Mucosa of descending colon (tissue), 3 donors: ENCODE measurements at places on chromosomes 1 and 21.
A peak's percentile ranks its signal among the peaks of the same experiment; 100 is the strongest.

GRCh38 chr1:81578867-81579266 is 221.9 kb upstream of the ADGRL2 start:
- DNase-seq = no peak

DNA sequence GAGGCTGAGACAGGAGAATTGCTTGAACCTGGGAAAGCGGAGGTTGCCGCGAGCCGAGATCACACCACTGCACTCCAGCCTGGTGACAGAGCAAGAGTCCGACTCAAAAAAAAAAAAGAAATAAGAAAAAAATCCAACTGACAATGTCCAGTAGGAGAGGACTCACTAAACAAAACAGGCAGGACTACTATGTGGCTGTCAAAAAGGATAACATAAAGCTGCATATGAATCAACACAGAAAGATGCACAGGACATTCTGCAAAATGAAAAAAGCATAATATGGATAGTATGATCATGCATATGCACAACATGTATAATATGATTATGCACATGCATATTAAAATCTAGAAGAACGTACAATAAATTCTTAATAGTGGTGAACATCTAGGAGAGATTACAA is 80.7 kb downstream of the JAK1 start:
- no peak for DNase-seq

DNA sequence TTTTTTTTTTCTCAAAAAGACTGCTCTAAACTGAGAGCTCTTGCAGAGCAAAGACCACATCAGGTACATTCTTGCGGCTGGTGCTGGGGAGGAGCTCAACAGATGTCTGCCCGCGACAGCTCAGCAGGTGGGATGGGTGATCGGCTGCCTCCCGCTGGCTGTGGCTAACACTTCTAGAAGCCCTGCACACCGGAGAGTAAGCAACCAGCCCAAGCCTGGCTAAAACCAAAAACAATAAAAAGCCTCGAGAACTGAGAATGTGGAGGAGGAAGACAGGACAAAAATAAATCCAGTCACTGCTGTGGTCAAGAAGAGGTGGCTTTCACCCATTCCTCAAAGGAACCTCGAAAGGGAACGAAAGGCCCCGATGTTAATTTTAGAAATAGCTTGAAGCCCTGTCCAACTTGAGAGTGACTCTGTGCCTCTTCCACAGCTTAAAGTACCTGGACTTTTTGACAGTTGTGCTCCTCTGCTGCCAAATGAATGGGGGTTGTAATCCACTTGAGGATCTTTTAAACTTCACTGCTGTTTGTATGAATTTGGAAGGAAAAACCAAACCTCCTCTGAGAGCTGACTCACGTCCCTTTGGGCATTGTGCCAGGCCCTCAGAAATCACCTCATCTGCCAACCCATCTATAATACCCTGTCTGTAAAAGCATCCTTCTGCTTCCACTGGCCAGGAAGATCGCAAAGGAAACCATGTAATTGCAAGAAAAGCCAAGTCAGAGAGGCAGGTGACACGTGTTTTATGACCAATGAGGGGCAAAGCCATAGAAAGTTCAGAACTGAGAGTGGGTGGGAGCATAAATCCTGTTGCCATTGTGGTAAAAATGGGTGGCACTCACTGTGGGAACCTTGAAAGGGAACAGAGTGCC is 78.6 kb downstream of the KCNN3 start:
- DNase-seq = peak; percentile 77

DNA sequence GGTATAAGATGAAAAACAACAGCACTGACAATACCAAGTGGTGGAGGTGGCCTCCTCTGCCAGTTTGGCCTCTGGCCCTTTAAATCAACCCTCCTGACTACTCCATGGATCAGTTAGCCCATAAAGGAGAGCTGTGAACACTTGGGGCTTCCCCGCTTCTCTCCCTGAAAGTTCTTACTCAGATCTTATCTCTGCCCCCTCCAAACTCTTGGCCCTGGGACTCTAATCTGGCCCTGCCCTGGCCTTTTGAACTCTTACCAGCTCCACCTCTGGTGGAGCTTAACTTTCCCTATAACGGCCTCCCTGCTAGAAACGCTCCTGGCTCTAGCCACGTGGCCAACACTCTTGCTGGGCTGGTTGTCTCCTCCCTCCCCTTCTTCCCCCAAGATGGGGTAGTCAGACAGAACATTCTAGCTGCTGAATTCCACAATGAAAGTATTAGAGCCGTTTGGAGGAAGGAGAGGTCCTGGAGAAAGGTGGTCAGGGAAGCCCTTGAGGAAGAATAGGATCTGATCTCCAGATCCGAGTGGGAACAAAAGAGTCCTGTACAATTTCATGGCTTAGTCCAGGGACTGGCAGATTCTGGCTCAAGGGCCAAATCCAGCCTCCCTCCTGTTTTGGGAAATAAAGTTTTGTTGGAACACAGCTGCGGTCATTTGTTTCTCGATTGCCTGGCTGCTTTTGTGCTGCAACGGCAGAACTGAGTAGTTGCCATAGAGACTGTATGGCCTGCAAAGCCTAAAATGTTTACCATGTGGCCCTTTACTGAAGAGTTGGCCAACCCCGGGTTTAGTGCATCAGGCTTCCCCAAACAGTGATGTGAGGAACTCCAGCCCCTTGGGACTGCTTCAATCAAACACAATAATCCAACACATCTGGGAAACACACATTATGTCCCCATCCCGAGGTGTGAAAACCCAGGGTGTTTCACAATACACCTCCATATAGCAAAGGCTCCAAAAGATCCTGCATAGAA is 9.5 kb upstream of the PIGR start:
- peak; percentile 74 for DNase-seq

DNA sequence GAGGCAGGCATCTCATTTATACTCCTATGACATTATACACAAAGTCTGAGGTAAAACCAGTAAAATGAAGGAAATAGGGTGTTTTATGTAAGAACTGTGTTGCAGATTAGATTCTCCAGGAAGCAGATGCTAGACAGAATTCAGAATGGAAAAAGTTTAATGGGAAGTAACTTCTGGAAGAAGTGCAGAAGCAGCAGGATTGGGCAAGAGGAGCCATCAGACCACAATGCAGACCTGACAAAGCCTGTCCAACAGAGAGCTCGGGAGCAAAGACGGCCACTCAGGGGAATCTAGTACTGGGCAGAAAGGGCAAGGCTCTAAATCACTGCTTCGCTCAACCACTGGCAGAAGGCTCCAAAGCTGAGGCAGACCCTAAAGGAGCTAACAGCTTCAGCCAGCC is 33.7 kb downstream of the FBXO42 start:
- no peak for DNase-seq

DNA sequence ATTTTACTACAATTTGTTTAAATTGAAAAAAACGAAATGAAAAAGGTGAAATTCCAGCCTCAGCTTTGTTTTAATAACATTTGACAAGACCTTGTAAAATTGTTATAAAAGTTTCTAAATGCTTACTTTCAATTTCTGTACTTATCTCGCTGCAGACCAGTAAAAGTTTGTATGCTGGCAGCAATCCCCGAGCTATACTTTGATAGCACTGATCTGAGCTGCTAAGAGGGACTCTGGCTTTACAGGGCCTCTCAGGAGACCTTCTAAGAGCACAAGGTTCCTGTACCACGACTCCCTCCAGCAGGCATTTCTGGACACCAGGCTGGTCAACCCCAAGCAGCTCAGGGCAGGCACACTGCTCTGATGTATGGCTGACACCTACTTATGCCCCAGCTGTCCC is 13.1 kb downstream of the STMN1 start:
- DNase-seq = no peak

DNA sequence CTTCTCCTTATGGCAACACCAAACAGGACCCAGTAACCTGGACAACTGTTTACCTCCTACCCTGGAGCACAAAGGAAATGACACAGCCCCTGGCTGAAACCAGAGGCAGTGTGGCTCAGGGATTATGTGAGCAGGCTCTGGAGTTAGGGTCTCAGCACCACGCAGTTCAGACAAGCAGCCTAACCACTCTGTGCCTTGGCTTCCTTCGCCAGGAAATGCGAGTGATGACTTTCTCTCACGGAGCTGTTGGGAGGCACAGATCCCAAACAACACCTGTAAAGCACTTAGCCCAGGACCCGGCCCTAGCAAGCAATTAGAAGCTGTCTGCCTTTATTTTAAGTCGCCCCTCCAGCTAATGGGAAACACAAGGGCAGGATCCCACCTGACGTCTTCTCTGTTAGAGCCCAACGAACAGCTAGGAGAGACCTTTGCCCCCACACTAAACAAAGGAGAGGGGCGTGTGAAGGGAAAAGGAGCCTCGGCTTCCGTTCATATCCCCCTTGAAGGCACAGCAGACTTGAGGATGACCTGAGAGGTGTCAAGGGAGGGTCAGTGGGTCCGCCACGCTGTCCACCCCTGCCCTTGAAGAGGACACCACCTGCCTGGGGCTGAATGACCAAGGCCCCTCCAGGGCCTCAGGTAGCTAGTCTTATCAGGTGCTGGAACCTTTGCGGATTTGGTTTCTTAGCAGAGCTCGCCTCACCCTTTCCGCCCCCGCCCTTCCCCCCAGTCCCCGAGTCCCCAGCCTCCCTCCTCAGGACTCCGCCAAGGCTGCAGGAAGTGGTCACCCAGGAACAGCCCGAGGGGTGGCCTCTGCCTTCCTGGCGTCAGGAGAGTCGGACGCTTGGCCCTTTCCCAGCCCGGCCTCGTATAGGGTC is 860 bp downstream of the TMEM63A start:
- peak; percentile 78 for DNase-seq

DNA sequence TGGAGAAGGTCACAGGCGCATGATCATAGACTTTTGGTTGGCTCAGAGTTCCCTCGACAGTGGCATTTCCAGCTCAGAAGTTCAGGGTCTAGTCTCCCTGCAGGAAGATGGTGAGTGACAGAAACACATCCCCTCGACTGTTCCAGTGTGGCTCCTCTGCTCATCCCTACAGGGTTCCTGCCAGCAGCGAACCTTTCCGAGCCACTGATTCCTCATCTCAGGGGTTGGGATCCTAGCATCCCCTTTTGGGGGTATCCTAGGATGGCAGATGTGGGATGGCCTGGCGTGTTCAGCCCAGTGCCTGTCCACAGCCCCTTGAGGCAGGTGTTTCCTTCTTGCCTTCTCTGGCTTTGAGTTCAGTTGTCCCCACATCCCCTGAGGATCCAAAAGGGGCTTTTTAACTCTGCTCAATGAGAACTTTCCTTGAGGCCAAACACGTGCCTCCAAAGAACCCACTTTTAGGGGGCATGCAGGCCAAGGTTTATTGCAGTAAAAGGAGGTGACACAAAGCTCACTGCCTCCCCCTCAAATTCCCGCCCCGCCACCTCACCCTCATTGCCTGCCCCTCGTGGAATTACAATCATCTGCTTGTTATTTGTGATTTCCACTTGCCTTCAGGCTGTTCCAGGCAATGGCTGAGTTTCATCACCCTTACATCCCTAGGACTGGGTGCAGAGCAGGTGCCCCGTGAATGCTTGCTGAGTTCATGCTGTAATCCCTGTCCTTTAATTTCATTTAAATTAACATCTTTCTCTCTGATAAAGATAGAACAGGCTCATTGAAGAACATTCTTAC is 440.7 kb downstream of the CAMTA1 start:
- DNase-seq = no peak

DNA sequence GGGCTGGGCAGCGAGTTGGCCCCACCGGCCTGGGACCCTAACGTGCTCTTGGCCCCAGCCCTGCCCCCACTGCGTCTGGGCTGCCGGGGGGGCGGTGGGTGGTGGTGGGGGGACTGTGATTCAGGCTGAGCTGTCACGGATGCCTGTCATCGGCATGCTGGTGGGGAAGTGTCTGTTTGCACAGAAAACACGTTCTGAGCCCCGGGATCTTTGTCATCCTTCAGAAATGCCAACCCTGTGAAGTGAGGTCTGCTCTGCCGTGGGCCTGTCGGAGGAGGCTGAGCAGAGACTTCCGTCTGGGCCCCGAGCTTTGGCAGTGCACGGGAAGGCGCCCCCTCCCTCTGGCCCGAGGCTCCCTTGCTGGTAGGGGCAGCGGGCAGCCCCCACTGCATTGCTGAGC is 24.3 kb upstream of the PLCH2 start:
- no peak for DNase-seq

DNA sequence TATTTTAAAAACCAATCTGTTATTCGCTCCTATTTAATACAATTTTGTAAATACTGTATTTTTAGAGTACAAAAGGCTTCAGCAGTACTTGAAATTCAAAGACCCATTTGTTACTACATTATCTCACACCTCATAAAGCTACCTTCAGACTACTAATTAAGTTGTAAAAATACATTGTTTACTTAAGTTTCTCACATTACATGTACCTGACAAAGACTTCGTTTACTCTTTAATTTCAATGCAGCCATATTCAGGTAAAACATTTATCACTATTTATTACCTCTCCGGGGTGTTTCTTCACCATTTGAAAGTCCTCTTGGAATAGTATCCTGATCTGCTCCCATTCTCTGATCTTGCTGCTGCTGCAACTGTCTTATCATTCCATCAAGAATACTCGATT is 55.2 kb downstream of the BRWD1 start:
- no peak for DNase-seq

- no peak for DNase-seq
Observed at GRCh38 chr1:226444901-226445300, 37.0 kb upstream of the PARP1 start.

- no peak for DNase-seq
Observed at GRCh38 chr21:40723317-40723716, 123.6 kb downstream of the DSCAM start.

DNA sequence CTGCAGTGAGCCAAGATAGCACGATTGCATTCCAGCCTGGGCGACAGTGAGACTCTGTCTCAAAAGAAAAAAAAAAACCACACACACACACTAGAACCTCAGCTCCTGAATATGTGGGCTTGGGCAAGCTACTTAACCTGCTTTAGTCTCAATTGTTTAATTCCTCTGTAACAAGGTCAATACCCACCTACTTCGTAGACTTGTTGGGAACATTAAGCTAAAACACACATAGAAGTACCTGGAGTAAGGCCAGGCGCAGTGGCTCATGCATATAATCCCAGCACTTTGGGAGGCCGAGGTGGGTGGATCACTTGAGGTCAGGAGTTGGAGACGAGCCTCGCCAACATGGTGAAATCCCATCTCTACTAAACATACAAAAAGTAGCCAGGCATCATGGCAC is 77.1 kb downstream of the CLSTN1 start:
- DNase-seq = peak; percentile 5

- DNase-seq = no peak
Observed at GRCh38 chr21:45067462-45068285, 6.7 kb upstream of the ADARB1 start.

DNA sequence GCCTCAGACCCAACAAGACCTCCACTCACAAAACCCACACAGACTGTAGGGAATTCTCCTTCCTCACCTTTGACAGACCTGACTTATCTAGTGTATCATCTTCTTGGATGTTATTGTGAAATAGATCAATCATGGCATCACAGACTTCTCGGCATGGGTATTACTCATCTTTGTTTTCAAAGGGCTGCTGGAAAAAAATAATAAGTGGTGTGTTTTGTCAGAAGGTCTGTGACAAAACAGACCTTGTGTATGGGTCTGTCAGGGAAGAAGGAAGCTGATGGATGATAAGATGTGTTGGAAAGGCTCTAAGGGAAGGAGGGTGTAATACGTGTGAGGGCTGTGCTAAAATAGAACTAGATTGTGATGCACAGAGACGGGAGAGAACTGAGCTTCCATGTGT is 13.9 kb upstream of the S100A7 start:
- no peak for DNase-seq

GRCh38 chr21:45128613-45129188 is 54.3 kb downstream of the ADARB1 start:
- peak; percentile 76 for DNase-seq

GRCh38 chr1:9296850-9297249 is 4.2 kb downstream of the SPSB1 start:
- DNase-seq = no peak

- no peak for DNase-seq
Observed at GRCh38 chr1:109891930-109892329, 18.7 kb upstream of the CSF1 start.

- no peak for DNase-seq
Observed at GRCh38 chr1:11279630-11280029, 6.6 kb downstream of the UBIAD1 start.
